CD4-positive, alpha-beta T cell treated with Interleukin-15 for 4 hours (primary cell): ENCODE measurements at places on chromosomes 6 and 20.

GRCh38 chr6:35092362-35093117 is 48.6 kb downstream of the TCP11 start:
- no peak for DNase-seq

DNA sequence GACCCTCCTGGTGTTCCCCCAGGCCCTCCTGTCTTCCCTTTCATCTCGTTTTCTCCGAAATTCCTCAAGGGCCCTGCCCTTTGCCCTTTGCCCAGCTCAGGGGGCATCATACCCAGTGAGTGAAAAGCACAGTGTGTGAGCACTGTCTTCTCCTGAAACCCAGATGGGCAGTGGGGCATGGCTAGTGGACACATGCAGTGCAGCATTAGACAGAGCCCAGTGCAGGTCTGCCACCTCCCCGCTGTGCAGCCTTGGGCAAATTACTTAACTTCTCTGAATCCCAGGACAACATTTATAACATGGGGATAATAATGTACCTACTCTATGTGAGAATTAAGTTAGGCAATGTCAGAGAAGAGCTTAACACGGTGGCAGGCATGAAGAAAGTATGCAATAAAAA is 1.3 kb downstream of the PRND start:
- no peak for DNase-seq

DNA sequence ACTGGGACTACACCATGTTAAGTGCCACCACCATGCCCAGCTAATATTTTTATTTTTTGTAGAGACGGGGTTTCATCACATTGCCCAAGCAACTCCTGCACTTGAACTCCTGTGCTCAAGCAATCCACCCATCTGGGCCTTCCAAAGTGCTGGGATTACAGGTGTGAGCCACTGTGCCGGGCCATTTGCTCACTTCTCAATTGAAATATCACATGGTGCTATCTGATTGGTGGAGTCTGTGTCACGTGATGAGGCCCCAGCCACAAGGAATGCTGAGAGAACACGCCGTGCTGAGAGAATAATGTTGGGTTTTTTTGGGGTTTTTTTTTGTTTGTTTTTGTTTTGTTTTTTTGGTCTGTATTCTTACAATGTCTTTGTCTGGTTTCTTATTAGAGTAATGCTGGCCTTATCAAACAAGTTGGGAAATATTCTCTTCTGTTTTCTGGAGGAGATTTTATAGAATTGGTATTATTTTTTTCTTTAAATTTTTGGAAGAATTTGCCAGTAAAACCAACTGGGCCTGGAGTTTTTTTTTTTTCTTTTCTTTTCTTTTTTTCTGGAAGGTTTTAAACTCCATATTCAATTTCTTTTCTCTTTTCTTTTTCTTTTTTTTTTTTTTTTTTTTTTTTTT is 183.2 kb upstream of the KCNG1 start:
- DNase-seq = no peak

DNA sequence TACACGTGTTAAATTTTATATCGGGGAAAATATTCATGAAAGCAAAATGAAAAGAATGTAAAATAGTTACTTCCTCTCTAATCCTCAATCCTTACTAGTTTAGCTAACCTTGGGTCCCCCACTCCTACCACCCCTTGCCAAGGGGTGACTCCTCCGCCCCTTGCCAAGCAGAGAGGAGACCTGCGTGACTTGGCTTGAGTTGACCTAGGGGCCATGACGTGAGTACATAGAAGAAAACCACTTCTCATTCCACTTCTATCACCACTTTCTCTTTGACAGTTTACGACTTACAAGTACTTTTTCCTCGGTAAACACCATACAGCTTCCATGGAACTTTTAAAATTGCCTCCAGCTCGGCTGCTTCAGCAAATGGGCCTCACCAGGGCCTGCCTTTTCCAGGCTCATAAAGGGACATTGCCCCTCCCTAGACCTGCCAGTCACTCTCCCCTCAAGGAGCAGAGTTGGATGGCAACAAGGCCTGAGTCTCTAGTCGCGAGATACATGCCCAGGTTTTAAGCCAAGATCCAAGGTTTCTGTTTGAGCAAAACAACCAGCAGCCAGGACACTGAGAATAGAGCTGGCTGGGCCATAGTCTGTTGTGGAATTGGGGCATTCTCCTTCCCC is 29.9 kb downstream of the SDCBP2 start:
- DNase-seq = no peak

- DNase-seq = no peak
Measured at GRCh38 chr20:35316086-35316485, 23.9 kb upstream of the FAM83C start.

DNA sequence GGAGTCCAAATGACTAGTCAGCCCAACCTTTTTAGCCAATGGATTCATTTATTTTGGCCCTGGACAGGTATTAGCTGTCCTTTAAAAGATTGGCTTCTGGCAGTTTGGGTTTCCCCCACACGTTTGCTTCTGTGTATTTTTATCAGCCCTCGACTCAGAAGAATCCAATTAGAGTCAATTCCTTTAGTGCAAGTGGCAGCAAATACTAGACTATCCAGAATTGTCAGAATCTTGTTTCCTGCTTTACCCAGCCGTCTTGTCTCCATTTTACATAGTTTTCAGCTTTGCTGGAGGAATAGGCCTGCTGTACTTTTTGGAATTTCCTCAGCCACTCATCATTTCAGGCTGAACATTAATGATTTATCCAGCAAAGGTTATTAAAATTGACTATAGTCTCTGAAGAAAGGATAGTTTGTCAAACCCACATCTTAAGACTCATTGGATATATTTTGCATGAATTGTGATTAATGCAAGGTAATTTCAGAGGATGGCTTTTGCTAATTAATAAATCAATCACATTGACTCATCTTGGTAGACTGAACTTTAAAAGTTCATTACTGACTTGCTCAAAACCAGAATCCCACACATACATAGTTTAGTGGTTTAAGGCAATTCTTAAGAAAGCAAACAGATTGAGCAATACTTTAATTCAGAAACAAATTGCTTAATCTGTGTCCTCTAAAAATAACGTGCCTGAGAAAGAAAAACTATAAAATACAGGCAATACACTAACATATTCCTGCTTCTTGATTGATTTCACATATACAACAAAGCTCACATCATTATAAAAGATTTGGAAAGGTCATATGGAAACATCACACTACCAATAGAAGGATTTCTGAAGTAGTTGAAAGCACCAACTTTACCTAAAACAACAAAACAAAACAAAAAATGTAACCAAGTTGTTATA is 62.9 kb upstream of the ZNF217 start:
- DNase-seq = no peak

GRCh38 chr6:119137194-119138072 is 59.0 kb upstream of the FAM184A start:
- no peak for DNase-seq

- no peak for DNase-seq
Measured at GRCh38 chr20:59784365-59784764, 149.1 kb downstream of the SYCP2 start.

- DNase-seq = no peak
Measured at GRCh38 chr6:111789598-111789997, 83.7 kb downstream of the FYN start.

DNA sequence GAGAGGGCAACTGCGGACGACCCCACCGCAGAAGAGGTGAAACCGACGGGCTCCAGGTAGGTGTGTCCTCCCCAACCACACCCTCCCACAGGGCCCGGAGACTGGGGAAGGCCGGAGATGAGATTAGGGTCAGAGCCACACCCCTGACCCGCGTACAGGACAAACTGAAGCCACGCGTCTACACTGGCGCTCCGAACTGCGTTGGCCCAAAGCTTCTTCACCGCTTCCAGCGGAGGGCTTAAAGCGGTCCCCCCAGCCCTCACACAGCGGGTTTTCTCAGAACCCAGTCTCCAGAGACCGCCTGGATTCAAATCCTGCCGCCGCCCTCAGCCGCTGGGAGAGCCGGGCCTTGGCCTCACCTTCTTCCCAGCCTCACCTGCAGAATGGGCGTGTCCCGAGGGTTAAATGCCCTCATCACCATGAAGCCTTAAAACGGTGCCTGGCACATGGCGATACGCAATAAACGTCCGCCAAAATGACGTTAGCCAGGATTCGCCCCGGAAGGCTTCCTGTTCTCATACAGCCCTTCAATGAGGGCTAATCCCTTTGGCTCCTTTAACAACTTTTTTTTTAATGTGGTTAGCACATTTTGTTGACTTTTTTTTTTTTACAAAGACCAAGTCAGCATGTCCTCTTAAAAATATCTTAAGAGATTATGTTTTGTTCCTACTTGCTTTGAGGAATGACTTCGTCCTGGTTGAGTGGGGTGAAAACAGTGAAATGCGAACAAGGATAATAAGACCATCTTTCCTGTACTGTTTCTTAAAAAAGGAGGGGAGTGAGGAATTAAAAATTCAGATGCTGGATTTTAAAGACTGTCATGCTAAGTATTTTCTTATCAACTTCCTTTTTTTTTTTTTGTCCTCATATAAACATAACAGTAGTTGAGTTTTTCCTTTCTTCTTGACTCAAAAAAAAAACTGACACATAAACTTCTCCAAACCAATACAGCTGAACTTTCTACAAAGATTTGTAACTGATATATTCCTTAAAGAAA is 15.1 kb upstream of the ZNF217 start:
- DNase-seq = no peak

- DNase-seq = no peak
Measured at GRCh38 chr20:57501461-57502335, 23.2 kb downstream of the CTCFL start.

- DNase-seq = no peak
Measured at GRCh38 chr20:2814076-2814475, 711 bp upstream of the C20orf141 start.

GRCh38 chr20:63284083-63284440 is 8.9 kb upstream of the COL20A1 start:
- DNase-seq = peak; percentile 14

GRCh38 chr6:157625764-157626163 is 197.3 kb upstream of the SNX9 start:
- no peak for DNase-seq

GRCh38 chr6:71033890-71034289 is 77.0 kb upstream of the B3GAT2 start:
- DNase-seq = no peak

- no peak for DNase-seq
Measured at GRCh38 chr20:58795923-58796245, 54.8 kb downstream of the GNAS-AS1 start.

DNA sequence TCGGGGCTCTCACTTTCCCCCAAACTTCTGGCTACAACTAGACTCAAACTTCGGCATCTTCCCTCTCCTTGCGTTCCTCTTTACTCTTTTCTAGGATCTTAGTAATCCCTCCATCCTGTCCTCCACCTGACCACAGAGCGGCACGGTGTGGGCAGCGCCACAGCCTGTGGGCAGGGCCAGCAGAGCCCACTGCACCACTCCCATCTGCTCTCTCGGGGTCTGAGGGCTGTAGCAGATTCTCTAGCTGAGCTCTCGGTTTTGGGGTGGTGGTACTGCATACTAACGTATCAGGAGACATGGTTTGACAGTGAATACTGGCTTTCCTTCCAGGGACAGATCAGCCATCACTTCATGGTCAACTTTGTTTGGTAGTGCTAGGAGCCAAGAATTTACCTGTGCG is 57.4 kb downstream of the EZR start:
- DNase-seq = no peak

GRCh38 chr20:9066191-9066590 is 2.7 kb upstream of the PLCB4 start:
- DNase-seq = no peak

DNA sequence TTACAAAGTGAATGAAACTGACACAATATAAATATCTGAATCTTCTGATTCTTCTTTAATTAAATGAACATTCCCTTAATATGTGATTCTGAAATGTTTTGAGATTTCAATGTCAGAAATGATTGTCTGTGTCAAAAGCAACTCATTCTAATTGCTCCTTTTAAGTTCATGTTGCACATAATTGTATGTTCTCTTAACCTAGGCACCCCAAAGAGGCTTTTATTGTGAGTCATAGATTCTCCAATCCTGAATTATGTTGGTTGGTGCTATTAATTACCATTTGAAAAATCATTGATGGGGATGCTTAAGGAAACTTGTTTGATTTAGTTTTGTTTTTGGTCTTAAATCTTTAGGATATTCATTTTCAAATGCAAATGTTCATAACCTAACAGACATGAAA is 829.7 kb upstream of the CITED2 start:
- no peak for DNase-seq

DNA sequence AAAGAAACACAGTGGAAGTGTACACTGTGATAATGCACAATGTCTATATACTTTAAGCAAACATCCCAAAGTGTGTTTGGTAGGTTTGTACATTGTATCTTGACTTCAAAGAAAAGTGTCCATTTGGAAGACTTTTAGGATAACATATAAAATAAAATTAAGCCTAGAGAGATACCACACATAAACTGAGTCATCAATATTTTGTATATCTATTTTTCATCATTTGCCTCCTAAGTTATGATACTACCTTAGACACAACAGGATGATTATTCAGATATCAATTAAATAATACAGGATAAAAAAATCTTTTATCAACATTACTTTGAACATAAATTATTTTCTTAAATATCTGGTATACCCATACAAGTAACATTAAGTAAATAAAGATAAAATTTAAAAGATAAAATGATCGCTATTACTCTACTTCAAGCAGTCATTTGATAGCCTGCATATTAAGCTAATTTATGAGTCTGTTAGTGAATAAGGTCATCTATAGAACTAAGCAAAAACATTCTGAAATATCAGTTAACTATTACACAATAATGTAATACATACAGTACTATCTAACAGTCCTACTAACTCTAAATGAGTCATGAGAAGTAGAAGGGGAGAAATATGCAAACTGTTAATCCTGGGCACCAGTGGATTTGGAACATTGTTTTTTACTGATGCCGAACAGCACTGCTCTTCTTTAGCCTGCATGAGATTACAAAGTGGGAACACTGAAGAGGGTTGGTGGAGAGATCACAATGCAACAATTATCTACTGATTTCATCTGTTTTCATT is 158.4 kb upstream of the SIM1 start:
- no peak for DNase-seq

DNA sequence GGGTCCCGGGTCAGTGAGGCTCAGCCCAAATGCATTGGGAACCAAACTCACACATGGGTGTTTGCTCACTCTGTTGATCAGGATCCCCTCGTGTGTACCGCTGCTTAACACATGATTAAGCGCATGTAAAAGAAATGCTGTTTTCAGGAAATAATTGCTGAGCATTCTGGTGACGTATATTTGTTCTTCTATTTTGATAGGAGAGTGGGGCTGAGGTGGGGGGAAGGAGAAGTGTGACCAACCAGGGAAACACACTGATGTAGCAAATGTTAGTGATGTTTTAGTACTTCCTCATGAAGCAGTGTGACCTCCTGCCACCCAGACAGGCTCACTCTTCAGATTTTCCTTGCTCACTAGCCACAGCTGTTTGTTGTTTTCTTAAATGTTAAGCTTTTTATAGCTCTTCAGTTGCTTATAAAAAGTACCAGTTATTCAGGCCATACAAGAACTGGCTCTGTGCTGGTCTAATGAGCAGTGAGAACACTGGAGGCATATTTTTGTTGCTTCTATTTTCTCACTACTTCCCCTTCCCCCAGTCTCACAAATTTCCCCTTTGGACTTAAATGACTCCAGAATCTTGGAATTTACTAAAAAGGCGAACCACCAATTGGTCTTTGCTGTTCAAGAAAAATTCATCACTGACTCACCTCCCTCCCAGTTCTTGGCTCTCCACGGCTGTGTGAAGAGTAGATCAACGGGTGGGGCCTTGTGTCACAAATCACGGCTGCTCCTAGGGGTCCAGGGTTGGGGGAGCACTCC is 79.2 kb upstream of the BACH2 start:
- no peak for DNase-seq
